ENCODE measurements at places on chromosomes 3 and 15.

DNA sequence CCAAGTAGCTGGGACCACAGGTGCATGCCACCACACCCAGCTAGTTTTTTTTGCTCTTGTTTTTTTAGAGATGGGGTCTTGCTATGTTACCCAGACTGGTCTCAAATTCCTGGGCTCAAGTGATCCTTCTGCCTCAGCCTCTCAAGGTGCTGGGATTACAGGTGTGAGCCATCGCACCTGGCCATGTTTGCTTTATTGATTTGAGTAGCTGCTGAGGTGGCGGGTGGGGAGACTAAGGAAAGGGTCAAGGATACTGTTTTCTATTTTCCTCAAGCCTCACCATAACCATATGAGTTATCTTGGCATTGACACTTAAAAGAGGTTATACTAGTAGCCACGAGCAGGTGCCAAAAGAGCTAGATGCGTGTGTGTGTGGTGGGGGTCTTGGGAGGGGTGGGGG lies 39.0 kb downstream of the CYFIP1 start:
- no peak for DNase-seq

DNA sequence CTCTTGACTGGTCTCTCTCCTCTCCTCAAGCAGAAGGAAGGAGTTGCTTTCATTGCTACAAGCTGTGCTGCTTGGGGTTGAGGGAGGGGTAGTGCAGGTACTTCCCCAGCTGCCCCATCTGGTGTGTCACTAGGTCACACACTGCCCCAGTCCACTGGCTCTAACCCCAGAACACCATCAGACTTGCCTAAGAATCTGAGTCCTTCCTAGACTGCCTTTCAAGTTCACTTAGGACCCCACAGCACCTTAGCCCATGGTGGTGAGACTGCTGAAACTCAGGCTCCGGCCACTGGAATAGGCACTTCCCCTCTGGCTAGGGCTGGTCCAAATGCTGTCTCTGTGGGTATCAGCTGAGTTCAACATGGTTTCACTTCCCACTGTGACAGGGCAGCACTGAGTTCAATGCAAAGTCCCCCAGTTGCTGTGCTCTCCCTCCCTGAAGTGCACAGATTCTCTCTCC lies 279.7 kb upstream of the GOLGA6L4 start:
- no peak for DNase-seq

GRCh38 chr3:60101621-60102020 lies 1051.8 kb upstream of the CFAP20DC start:
- no peak for DNase-seq

DNA sequence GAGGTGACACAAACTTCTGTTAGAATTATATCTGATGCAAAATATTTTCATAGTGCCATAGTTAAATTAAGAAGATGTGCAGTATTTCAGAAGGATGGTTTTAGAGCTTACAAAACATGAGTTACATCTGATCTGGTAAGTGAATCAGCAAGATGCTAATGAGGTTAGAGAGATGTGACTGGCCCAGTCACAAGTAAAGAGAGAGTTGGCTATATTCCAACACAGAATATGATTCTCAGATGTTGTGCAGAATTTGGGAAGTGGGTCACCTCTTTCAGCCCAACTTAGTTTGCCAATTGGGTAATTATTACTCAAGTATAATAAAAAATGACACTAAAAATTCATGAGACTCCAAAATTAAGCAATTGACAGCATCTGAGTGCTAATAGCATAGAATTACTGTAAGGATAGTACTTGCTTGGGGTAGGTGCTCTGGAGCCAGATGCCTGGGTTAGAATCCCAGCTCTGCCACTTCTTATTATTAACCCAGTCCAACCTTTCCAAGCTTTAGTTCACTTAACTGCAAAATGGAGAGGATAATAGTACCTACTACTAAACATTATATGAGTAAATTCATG lies 30.8 kb downstream of the P2RY1 start:
- no peak for DNase-seq

DNA sequence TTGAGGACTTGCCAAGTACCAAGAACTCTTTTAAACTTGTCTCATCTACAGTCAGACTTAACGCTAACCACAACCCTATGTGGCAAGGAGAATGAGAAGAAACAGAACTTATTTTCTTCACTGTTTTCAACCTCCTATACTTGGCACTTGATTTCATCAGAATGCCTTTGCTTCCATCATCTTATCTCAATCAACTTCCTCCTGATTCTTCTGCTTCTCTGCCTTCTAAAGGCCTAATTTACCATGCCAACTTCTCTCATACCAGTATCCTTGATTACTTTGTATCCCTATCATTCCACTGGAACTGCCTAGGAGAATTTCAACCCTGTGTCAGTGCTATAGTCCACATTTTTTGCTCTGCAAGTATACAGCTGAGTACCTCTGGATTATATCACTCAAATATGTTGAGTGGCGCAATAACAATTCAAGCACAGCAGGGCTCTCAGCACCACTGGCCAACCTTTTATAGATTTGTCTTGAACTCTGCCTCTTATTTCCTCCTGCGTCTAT lies 413.6 kb downstream of the ROBO1 start:
- DNase-seq, result no peak

GRCh38 chr3:40427045-40427669 lies 30.0 kb upstream of the RPL14 start:
- DNase-seq, result no peak

- DNase-seq, result no peak
These were observed 51.0 kb downstream of the CHDH start for GRCh38 chr3:53795176-53795575.

DNA sequence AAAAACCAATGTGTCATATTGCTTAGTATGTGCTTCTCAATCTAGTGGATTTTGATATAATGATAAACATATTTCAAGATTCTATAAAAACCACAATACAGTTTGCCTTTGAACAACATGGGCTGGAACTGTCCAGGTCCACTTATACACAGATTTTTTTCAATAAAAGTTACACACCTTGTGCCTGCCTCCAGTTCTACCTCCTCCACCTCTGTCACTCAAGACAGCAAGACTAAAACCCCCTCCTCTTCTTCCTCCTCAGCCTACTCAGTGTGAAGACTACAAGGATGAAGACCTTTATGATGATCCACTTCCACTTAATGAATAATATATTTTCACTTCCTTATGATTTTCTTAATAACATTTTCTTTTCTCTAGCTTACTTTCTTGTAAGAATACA lies 5.7 kb downstream of the SETD2 start:
- no peak for DNase-seq

DNA sequence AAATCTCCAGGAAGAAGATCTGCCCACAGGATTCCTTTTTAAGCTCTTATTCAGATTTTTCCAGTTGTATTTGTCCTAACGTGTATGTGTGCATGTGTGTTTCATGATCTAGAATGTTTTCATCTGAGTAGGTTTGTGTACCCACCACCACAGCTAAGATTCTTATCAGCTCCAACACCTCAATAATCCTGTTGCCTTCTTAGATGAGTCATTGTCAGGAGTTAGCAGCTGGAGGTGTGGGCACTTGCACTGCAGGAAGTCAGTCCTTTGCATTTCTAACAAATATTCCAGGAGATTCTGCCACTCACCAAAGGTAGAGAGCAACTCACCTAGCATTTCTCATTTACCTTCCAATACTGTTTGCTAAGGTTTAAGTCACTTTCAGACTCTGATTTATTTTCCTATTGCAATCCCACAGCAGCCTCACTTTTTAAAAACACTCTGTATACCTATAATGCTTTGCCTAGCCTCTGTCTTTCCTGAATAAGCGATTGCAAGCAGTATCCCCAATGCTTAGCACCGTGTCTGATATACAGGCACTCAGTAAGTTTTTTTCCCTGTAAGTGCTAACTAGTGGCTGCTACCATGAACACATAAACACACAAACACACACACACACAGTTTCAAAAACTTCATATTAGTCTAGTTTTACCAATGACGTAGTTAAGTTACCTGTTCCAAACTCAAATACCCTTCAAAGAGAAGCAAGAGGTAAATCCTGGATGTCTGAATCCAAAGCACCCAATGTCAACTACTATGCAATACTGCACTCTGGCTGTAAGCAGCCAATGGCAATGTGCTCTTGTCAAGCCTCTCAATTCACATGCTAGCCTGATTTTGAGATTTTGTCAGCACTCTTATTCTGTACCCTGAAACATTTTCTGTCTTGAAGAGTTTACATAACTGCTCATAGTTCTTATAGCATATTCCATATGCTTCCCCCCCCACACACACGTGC lies 713.5 kb upstream of the LMCD1 start:
- DNase-seq, result no peak

DNA sequence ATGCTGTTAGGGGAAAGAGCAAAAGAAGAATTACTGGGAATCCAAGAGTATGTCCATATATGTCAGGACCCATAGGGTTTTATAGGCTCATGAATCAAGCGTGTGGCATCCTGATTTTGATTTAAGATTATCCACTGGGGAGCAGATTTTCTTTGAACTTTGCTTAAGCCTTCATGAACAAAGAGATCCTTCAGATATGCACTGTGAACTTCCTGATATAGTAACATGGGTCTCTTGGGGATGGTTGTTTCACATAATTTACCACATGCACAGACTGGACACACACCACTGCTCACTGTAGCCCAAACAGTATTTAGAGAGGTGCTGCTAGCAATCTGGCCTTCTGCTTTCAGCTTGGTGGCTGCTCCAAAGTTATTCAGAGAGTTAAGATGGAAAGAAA lies 200.9 kb upstream of the ZPLD1 start:
- no peak for DNase-seq

- no peak for DNase-seq
These were observed 6.0 kb downstream of the MECOM start for GRCh38 chr3:169657351-169658124.

- no peak for DNase-seq
These were observed 110.0 kb upstream of the SLC4A7 start for GRCh38 chr3:27594096-27594690.

DNA sequence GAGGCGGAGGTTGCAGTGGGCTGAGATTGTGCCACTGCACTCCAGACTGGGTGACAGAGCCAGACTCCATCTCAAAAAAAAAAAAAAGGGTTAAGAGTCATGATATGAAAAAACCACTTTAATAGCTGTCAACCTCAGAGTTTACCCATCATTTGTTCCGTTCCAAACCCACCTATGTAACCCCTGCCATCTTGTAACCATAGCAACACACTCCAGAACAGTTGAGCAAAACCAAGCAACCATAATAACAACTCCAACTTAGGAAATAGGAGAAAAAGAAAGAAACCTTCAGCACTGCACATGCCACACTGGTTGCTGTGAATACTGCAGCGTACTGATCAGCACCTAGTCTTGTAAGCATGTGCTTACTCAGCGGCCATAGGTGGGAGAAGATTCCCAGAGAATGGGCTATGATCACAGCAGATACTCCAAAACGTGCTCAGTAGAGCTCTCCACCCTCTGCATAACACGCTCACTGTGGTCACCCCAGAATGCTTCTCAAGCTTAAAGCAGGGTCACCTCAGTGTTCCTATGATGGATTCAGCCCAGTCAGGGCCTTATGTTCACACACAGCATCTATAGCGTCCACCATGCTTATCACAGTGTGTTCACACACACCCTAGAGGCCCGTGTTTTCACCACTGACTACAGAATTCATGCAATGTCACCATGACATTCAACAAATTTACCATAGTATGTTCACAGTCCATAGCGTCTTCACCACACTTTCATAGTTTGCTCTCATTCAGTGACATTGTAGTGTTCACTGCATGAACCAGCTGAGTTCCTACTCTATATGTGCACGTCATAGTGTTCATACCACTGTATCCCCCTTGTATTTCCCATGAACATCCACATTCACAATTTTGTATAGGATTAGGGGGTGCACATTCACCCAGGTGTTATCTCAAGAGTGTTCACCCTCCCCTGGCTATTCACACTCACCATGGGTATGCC lies 6.5 kb upstream of the CILP start:
- DNase-seq, result no peak

GRCh38 chr3:115272036-115272824 lies 125.1 kb upstream of the ZBTB20 start:
- DNase-seq, result no peak

- DNase-seq, result no peak
These were observed 48.0 kb downstream of the NSUN3 start for GRCh38 chr3:94110854-94111253.

DNA sequence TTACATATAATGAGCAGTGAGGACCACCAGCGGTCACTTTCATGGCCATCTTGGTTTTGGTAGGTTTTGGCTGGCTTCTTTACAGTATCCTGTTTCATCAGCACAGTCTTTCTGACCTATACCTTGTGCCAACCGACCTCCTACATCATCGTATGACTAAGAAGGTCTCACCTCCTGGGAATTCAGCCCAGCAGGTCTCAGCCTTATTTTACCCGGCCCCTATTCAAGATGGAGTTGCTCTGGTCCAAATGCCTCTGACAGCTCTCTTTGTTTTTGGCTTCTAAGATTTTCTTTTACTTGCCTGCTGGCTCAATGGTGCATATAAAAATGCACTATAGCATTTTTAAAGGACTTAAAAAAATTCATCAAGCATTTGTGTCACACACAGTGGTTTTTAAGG lies 3.2 kb upstream of the MME start:
- no peak for DNase-seq

- DNase-seq, result no peak
These were observed 19.4 kb upstream of the PLCL2 start for GRCh38 chr3:16865335-16865734.

DNA sequence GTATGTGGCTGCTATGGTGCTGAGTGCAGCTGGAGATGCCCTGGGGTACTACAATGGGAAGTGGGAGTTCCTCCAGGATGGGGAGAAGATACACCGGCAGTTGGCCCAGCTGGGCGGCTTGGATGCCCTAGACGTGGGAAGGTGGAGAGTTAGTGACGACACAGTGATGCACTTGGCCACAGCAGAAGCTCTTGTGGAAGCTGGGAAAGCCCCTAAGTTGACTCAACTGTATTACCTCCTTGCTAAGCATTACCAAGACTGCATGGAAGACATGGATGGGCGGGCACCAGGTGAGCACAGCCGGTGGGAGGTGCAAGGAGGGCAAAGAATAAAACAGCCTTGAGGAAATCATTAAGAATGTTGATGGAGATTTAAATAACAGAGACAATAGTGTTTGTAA lies 2.9 kb downstream of the ADPRH start:
- no peak for DNase-seq

DNA sequence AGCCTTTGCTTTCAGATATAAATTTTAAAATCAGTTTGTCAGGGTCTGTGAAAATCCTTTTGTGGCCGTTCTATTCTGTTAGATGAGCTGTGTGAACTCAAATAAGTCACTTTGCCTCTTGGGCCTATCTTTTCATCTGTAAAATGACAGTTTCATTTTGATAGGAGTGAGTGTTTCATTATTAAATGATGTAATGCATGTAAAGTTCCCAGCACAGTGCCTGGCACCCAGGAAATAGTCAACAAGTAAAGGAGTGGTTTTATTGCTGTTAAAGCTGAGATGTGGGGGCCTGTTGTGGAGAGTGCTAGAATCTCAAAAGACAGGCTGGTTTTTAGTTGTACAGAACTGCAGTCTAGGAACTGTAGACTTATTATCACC lies 394.5 kb upstream of the CFAP20DC start:
- no peak for DNase-seq

DNA sequence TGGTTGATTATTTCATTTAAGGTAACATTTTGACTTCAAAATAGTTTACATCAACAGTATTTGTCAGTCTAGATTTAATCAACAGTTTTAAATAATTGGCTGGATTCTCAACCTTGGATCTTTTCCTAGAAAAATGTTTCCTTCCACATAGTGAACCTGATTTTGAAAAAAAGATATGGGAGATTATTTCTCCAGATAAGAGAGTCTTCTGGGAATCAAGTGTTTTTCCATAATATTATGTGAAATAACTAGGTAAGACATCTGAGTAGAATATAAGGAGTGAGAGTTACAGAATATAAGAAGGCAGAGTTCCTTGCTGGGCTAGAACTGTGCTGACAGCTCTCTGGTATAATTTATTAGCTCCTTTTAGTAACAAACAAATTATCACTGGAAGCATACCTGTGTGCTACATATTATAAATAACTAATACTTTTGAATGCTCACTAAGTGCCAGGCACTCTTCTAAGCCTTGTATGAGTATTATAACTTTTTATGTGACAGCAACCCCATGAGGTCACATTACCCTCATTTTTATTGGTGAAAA lies 18.8 kb upstream of the TNFSF10 start:
- DNase-seq, result no peak
